AG09309 (cell line): ENCODE measurements at places on chromosomes 12 and 14.

- DNase-seq = no peak
Measured at GRCh38 chr12:116213014-116213413, 64.5 kb downstream of the MED13L start.

DNA sequence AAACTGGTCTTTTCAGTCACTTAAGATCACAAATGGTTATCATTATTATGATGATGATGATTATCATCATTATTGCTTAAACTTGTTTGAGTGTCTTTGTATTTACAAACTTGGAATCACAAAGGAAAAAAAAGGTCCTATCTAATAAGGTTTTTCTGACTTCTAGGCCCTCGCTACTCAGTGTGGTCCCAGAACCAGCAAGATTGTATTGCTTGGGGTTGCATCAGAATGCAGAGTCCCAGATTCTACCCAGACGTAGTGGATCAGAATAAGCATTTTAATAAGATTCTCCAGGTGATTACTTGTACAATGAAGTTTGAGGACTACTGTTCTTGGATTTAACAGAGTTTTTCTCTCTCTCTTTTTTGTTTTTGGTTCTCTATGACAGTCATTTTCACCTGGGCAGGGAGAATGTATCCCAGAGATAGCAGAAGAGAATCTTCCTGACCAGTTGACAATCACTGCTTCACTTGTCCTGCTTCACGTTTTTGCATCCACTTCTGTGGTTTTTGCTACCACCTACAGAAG, 29.3 kb upstream of the PPP1R12A start:
- no peak for DNase-seq

DNA sequence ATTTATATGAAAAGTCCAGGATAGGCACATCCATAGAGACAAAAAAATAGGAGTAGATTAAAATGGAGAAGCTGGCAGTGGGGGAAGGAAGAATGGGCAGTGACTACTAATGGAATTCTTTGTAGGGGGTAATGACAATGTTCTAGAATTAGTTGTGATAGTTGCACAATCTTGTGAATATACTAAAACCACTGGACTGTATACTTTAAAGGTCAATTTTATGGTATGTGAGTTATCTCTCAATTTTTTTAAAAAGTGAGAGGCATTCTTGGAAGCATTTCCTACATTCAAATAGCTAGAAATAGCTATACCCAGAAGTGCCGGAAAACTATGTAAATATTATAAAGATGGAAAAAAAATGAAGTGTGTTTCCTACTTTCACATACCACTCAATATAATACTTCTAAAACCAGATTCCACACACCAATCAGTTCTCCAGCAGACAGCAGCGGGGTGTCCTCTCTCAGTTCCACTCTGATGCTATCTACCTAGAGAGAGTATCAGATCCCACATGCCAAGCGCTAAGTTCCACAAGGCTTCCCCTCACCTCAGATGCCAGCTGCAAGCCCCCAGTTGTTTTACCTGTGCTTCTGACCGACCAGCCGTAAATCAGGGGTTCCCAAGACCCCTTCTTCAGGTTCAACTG, 41.7 kb upstream of the NID2 start:
- no peak for DNase-seq

GRCh38 chr12:23236811-23237210, 611.8 kb downstream of the ETNK1 start:
- no peak for DNase-seq

DNA sequence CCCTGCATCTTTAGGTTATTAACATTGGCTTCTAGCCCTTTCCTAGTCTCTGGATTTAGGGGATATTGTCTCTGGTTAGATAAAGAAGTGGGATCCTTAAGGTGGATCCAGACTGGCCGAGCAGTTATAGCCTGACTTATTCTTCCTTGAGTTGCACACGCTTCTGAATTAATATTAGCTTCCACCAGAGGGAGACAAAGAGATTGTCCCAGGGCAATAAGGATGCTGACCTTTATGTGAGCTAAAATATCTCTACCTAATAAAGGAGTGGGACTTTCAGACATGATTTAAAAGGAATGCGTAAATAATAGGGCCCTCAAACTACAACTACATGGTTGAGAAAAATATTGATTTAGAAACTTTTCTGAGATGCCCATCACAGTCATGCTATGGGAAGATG, 139.7 kb downstream of the SLCO1B3 start:
- DNase-seq = no peak

- peak; percentile 73 for DNase-seq
Measured at GRCh38 chr12:53561590-53561953, 54.3 kb upstream of the NPFF start.

DNA sequence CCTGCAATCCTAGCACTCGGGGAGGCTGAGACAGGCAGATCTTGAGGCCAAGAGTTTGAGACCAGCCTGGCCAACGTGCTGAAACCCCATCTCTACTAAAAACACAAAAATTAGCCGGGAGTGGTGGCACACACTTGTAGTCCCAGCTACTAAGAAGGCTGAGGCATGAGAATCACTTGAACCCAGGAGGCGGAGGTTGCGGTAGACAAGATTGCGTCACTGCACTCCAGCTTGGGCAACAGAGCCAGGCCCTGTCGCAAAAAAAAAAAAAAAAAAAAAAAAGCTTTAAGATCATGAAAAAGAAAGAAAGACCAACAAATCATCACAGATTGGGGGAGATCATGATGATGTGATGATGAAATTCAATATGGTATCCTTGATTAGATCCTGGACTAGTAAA, 30.6 kb downstream of the WDR89 start:
- DNase-seq = no peak

- DNase-seq = no peak
Measured at GRCh38 chr14:101328412-101329028, 232.8 kb upstream of the DIO3 start.

GRCh38 chr12:112239881-112240280, 114.5 kb downstream of the TRAFD1 start:
- DNase-seq = no peak

- DNase-seq = no peak
Measured at GRCh38 chr12:132422040-132422380, 67.9 kb upstream of the FBRSL1 start.

DNA sequence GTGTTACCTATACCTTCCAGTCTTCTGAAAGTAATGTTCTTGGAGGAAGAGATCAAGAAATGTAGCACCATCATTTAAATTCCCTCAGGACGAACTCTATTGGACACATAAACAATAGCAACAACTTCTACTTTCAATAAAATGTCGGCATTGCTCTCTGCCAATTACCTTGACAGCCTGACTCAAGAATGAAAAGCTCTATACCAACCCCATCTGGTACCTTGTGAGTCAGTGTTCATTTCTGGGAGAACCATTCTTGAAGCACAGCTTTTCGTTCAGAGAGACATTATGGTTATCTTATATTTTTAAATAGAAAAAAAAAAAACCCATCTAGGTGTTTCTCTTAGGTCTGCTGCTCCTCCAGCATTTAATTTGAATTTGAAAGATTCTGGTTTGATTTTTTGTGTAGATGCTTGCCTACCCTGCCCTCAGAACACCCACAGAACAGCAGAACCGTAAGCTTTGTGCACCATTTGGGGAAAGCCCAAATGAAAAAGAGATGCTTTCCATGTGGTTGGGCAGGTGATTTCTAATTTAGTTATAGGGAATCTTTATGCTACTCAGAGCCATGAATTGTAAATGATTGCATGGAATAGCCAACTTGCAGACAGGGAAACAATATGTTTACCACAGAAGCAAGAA, 156.0 kb downstream of the SAMD4A start:
- DNase-seq = no peak

- no peak for DNase-seq
Measured at GRCh38 chr12:2290091-2290490, 237.3 kb downstream of the CACNA1C start.

DNA sequence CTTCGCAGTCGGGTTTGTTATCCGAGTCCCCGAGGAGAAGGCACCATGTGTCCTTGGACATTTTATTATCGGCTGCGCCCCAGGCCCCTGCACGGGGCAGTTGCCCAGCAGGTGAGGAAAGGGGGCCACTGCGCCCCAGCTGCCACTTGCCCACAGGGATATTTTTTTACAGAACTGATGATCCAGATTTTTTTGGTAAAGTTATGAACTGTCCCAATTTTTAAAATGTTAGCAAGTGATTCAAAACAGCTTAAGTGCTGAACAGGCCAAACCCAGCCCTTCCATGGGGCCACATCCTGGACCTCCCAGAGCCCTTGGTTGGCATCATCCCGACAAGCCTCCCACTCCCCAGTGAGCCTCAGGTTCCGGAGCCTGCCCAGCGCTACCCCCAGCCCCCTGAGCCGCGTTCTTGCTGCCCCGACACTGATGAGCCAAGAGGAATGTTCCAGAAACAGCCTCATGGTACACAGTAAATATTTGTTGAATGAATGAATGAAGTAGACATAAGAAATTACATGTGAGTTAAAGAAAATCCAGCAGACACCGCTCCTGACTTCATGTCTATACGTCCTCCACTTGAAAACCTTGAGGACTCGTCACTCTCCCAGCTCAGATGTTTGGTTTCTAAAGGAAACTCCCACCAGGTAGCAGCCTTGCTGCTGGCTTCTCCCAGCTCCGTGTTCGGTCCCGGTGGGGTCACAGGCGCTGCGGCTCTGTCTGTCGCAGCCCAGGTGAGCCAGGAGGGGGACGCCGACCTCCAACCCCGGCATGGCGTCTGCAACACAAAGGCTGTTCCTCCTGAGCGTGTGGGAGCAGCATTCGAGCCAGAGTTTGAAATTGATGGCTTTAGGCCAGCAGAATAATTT, 88.5 kb downstream of the ADGRD1 start:
- DNase-seq = no peak

DNA sequence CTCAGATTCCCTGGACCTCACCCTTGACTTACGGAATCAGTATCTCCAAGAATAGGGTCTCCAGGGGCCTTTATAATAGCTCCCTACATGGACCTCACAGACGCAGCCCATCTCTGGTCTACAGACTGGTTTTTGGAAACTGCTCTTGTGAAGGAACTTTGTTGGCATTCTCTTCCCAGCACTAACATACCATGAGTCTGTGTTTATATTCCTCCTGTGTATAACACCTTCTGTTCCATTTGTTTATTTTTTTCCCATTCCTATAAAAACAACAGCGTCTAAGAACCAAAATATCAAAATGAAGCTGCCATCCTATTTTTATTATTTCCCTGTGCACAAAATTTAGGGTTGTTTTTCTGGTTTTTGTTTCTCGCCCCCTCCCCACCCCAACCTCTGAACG, 131.1 kb downstream of the NEDD1 start:
- DNase-seq = no peak

DNA sequence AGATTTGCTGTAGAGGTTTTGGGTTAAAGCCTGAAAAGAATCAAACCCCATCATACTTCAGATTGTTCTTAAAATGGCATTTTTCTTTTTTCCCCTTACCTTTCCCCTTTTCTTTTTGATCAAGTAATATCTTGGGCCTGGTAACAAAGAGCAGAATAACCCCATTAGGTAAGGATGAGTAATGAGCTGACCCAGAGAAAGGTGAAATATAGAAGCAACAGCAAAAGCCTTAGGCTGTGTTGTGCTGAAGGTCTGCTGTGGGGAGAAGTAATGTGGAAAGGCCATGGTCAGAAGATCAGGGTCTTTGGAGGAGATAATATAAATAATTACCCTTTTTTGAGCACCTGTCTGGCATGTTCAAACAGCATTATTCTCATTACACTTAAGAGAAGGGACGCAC, 42.3 kb downstream of the MIA2 start:
- DNase-seq = no peak

DNA sequence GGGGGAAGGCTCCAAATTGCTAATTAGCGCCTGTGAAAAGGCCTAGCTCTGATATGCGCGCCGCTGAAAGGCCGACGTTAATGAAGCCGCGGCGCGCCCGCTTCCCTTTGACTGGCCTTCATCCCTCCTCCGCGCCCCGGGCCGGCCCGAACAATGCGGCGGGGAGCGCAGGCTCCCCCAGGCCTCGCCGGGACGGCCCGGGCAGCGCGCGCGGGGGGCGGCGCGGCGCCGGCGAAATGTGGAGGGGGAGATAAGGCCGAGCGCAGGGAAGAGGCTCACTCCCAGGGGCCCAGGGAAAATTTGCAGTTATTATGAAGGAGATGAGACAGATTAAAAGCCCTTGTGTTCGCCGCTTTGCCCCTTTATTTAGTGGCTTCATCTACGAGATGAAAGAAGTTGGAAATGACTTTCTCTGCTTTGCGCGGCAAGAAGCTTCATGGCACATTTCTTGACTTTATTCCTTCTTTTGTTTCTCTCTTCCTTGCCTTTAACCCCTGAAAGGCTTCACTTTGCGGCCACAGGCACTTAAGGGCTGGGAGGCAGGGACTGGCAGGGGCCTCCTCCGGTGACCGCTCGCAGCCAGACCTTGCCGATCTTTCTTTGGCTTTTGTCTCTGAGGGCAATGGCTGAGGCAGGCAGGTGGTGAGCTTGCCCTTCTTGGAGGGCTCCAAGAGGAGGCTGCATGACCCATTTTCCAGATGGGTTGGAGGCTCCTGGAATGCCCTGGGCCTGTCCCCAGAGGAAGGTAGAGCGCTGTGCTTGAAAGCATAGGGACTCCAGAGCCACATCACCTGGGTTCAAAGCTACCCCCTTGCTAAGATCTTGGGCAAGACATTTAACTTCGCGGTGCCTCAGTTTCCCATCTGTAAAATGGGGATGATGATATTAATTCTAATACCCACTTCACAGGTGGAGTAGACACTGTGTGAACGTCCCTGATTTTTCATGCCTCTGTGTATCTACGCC, 12.7 kb upstream of the GPATCH2L start:
- no peak for DNase-seq

- DNase-seq = no peak
Measured at GRCh38 chr14:69573831-69574262, 824 bp downstream of the CCDC177 start.

GRCh38 chr14:68685419-68686204, 107.3 kb downstream of the ZFP36L1 start:
- no peak for DNase-seq

DNA sequence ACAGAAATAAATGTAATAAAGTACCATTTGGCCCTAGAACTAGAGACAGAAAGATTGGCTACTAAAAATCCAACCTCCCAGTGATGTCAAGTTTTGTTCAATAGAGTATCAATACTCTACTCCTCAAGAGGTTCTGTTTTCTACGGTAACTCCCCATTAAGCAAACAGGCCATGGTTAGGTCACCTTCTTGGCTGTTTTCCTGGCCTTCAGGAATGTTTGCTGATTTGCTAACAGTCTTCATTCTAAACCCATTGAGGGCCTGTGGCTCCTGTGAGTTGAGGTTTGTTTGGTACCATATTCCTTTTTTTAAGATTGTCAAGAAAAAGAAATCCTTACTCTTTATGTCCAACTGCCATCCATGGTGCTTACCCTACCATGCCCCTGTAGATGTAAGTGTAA, 1022.0 kb upstream of the TMEM132C start:
- DNase-seq = no peak

DNA sequence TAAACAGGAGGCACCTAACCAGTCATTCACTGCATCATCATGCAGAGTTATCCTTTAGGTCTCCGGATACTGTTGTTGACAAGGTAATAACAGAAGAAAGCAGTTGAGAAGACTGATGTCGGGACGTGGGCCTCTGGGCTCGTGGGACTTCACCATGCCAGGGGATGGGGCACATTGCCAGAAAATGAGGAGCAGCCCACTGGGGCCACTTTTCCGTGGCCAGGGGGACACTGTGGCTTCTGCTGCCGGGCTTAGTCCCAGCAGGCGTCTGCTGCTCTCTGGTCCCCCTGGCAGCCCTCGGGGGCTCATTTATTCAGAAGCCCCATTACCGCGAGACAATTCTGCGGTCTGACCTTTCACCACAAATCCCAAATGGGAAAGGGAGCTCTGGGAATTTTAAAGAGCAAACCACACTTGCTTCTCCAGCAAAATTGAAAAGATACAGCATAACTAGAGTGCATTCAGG, 201.2 kb downstream of the DAD1 start:
- DNase-seq = no peak
